ENCODE measurements at places on chromosomes 2 and 18.

- DNase-seq = no peak
Observed at GRCh38 chr2:209762563-209762962, 9.1 kb upstream of the UNC80 start.

DNA sequence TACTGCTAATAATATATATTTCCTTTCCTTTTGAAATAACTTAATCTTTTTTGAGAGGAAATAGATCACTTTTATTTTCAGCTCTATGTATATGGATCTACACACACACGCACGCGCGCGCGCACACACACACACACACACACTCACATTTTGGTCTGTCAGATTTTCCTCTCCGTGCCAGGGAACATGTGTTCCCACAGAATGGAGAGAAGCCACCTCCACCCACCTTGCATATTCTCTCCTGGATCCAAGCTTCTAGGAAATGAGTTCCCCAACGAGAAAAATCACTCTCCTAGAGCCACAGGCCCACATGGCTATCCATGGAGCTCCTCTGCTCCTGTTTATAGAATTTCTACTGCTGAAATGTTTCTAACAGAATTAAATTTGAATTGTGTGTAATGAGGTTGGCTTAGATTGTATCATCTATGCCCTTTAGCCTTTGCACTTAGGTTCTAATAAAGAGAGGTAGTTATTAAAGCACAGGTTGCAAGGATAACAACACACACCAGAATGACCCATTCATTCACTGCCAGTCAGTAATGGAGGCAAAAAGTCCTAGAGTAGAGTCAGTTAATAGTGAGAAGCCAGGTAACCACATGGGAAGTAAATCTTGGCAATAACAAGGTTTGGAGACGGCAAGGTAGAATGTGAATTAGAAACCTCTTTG is 19.7 kb downstream of the IFIH1 start:
- DNase-seq = no peak

DNA sequence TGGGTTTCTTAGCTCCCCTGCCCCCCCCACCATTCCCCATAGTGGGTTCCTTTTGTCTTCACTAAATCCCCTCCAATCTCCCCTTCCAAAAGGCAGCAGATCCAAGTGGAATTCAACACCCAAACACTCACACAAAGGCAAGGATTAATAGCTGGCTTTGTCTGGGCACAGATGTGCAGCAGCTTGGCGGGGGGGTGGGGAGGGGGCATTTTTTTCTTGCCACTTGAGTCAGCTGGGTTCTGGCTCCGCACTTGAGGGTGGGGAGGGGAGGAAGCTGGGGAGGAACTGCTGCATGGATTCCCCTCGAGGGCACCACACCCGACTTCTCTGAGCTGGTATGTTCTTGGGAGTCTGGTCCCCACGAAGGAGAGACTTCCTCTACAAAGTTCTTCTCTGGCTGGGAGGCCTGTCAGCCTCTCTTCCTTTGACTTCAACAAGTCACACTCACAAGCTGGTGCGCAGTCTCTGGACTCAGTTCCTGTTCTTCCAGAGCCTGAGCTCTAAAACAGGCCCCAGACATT is 36.0 kb downstream of the SERTAD2 start:
- no peak for DNase-seq

DNA sequence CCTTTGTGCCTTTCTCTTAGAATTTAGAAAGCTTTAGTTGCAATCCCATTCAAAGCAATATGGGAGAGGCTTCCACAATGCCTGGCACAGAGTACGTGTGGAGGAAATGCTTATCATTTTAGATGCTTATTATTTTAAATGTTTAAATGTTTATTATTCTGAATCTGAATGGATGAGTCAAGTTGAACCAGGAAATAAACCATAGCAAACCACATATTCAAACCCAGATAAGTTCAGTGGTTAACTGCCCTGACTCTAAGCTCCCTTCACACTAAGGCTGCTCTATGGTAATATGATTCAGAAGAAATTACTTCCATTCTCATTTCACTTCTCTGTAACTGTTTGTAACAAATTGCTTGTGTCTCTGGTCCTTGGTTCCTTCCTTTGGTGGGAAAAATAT is 5.2 kb upstream of the PPP4R1 start:
- no peak for DNase-seq

DNA sequence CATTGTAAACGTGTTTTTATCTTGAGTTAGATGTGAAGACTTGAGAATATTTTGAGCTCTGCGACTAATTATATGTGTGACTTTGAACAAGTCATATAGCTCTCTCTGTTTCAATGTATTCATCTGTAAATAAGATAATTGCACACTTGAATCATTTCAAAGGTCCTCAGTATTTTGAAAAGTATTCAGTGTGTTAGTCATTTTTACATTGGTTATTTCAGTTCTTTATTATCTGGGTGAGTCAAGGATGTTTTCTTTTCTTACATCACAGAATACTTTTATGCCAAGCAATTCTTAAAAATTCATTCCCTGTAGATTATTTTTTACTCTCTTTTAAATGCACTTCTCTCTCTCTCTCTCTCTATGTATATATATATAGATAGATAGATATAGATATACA is 1098.0 kb upstream of the ZEB2 start:
- no peak for DNase-seq

- DNase-seq = no peak
Observed at GRCh38 chr2:45919711-45920111, 268.2 kb downstream of the PRKCE start.

- DNase-seq = no peak
Observed at GRCh38 chr2:45806563-45807358, 155.3 kb downstream of the PRKCE start.

GRCh38 chr18:74012954-74013630 is 134.5 kb downstream of the FBXO15 start:
- no peak for DNase-seq

DNA sequence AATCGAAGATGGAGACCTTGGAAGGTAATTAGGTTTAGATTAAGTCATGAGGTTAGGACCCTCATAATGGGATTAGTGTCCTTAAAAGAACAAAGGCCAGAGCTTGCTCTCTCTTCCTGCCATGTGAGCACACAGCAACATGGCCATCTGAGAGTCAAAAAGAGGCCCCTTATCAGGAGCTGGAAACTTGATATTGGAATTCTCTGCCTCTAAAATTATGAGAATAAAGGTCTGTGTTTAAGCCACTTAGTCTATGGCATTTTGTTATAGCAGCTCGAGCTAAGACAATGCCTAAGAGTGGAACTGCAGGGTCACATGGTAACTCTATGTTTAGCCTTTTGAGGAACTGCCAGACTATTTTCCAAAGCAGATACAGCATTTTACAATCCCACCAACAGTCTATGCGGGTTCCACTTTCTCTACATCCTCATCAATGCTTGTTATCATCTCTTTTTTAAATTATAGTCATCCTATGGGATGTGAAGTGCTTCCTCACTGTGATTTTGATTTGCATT is 42.4 kb downstream of the THADA start:
- no peak for DNase-seq

GRCh38 chr18:30709595-30709994 is 332.9 kb downstream of the DSC3 start:
- DNase-seq = no peak

- DNase-seq = no peak
Observed at GRCh38 chr2:64288321-64289193, 144.3 kb upstream of the PELI1 start.

DNA sequence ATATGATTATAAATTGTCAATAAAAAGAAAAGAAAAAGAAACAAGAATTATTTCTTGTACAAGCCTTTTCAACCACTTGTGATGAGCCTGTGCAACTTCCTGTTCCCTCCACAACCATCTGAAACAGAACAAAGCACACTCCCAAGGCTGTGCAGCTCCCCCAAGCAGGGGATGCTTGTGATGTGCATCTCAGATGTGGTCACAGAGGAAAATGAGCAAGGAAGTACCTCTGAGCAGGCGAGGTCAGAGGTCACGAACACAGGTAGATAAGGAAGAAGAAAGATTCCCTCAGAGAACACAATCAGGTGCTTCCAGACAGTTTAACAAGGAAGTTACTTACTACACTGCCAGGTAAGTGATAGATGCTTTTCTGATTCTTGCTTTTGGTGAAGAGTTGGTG is 274.8 kb upstream of the SLC39A10 start:
- no peak for DNase-seq

GRCh38 chr2:109703077-109703476 is 88.9 kb downstream of the SOWAHC start:
- DNase-seq = no peak

Data from Right ventricle myocardium inferior (tissue), 1 donor.